COLO829 (cell line): ENCODE measurements at places on chromosomes 6 and 20.

DNA sequence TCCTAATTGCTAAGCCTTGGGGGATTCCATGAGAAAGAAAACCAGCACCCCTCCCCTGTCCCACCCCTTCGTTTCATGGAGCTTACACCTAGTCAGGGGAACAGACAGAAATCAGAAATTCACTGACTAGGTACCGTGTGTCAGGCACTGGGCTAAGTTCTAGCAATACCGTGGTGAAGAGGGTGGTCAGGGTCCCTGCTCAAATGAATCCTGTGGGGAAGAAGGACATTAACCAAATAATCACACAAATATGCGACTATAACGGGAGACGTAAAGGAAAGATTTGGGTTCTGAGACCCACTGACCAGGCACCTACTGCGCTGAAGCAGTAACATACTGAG lies 65.1 kb upstream of the TOP1 start:
- DNase-seq = no peak

- no peak for DNase-seq
Observed at GRCh38 chr6:45388328-45388727, 10.6 kb upstream of the SUPT3H start.

DNA sequence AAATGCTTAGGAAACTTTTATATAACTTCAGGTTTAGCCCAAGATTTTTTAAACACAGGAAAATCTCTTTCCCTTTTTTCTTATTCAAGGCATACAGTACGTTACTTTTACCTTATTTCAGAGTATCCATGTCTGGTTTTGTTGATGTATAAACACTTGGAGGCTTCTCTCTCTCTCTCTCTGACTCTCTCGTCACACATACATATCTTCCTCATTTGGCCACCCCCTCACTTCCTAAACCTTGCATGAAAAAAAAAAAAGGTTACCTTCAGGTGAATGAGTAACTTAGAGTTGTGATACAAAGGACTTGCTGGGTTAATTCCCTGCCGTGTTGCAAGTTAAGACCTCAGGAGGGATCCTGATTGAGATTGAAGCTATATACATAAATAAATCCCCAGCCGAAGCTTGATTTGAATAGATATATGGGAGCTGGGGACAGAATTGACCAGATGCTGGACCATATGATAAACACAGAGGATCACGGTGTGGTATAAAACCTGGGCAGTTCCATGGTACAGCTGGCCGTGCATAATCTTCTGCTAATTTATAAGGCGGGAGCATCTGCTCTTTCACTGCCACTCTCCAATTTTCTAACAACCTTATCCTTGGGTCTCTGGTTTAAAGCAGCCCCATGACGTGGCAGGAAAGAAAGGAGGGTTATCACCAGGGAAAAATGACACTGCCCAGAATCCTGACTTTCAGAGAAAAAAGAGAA lies 55.1 kb upstream of the IL20RA start:
- DNase-seq = no peak

DNA sequence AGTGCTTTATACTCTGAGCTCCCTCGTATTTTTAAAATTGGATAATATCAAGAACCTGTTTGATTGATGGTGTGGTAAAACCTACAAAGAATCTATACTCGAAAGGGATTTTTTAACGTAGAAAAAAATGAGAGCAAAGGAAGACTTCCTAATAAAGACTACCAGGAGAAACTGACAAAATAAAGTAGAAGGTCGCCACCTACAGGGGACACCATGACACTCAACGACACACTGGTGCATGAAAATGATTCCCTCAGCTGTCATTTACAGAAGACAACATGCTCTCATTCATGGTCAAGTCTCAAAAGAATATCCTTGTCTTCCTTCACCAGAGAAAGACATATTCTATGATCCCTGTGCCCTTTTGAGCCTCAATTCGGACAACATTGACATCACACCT lies 10.1 kb upstream of the NHSL1 start:
- no peak for DNase-seq

DNA sequence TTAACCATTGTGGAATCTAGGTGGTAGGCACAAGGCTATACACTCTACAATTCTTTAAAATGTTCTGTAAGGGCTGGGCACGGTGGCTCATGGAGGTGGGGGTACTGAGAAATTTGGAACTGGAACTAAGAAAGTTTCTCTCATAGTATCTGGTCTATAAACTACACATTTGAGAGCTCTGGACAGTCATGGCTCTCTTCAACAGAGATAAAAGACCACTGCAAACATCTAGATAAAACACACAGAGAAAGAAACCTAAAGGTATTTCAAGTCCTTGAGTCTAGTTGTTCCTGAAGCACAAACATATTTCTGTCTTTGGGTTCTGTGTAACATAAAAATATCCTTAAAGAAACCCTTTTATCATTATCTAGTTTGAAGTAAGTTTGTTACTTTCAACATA lies 35.2 kb downstream of the ILRUN start:
- DNase-seq = no peak

- DNase-seq = no peak
Observed at GRCh38 chr6:105902401-105903031, 183.6 kb upstream of the PRDM1 start.

GRCh38 chr20:38833154-38833856 lies 27.8 kb downstream of the PPP1R16B start:
- no peak for DNase-seq

GRCh38 chr20:31684153-31685015 lies 38.3 kb downstream of the BCL2L1 start:
- no peak for DNase-seq

DNA sequence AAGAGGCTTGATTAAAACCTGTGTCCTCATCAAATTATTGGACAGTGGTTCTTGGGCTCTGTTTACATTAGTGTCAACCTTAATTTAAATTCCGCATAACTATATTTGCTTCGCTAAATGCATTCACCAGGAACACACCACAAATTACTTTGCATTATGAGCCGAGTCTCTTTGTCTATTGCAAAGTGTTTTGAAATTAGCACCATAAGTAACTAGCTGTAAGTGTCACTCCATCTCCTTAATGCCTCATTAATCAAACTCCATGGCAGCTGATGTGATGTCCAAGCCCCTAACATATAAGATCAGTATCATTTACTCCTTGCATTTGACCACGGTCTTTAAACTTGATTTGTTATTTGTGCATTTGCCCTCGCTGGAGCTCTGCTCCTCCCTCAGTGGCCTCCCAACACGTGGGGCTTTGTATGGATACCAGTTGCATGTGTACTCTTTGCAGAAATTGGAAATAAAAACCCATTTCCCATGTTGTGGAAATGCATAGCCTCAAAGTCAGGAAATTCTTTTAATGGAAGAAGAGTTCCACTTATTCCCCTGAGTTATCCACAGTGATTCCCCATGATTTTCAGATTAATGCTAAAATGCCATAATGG lies 24.6 kb downstream of the FOXA2 start:
- DNase-seq = no peak

DNA sequence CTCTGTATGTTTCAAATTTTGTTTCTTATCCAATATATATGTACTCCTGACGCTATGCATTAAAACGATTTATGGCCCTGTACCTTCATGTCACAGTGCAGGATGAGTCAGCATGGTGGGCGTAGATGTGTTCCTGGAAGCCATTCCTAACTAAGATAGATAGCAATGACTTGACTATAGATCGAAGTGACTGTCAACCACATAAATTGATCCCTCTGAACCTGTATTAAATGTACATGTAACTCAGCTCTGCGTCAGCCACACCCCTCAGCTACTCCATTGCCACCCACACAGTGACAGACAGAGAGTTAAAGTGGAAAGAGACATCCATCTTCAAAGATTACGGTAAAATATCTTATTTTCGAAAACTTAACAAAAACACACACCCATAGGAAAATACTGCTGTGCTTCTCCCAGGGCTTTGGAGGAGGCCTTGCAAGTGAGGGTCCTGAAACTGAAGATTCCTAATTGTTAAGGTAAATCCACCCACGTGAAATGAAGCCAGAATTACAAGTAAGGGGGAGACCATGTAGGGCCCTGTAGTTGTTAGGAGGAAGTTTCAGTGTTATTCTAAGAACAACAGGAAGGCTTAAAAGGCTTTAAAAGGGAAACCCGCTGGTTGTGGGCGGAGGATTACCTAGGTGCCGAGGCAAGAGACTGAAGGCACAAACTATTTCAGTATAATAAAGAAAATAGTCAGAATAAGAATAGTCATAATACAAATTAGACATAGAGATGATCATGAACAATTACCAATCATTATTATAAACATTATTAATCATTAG lies 10.3 kb upstream of the RAD21L1 start:
- DNase-seq = no peak

GRCh38 chr20:37192137-37192854 lies 12.9 kb upstream of the MROH8 start:
- peak; percentile 99 for DNase-seq

GRCh38 chr20:40687384-40688128 lies 1.5 kb downstream of the MAFB start:
- DNase-seq = no peak

GRCh38 chr6:52399511-52400312 lies 20.4 kb upstream of the EFHC1 start:
- peak; percentile 74 for DNase-seq

GRCh38 chr20:20447196-20447595 lies 79.3 kb downstream of the INSM1 start:
- no peak for DNase-seq

DNA sequence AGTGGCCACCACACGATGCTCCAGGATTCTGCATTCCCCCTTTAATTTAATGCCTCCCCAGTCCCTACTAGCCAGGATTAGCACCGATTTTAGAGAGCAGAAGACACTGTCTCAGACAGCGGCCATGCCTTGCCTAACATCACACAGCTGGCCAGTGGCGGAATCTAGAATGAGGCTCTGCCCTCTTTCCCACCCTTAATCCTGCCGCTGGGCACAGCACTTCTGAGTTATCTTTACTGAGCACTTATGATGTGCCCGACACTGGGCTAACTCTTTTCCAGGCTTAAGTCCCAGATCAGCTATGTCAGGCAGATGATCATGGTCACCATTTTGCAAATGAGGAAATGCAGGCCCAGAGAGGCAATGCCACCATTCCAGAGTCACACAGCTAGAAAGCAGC lies 5.6 kb upstream of the BPIFA2 start:
- no peak for DNase-seq

- no peak for DNase-seq
Observed at GRCh38 chr6:25042984-25043725, 107.4 kb upstream of the RIPOR2 start.

GRCh38 chr20:64083378-64083803 lies 807 bp downstream of the LKAAEAR1 start:
- no peak for DNase-seq

DNA sequence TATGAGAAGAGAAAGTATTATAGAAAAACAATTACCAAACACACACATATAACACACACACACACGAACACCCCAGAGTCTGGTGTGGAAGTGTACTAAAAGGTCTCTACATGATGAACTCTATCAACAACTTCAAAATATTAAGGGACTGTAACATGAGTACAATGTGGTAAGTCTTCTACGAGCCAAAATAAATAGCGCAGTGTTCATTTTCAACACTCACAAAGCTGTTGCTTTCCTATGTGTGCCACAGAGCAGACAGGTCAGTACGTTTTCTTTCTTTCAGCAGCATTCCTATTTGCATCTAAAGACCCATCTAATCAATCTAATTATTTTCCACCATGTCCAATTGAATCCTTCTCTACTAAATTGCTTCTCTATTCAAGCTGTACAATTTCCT lies 12.1 kb upstream of the CNKSR3 start:
- no peak for DNase-seq

GRCh38 chr6:168514216-168514615 lies 73.2 kb downstream of the SMOC2 start:
- peak; percentile 9 for DNase-seq

- no peak for DNase-seq
Observed at GRCh38 chr6:37536491-37537190, 36.9 kb upstream of the CCDC167 start.

- DNase-seq = no peak
Observed at GRCh38 chr6:163837691-163838431, 423.3 kb downstream of the QKI start.

DNA sequence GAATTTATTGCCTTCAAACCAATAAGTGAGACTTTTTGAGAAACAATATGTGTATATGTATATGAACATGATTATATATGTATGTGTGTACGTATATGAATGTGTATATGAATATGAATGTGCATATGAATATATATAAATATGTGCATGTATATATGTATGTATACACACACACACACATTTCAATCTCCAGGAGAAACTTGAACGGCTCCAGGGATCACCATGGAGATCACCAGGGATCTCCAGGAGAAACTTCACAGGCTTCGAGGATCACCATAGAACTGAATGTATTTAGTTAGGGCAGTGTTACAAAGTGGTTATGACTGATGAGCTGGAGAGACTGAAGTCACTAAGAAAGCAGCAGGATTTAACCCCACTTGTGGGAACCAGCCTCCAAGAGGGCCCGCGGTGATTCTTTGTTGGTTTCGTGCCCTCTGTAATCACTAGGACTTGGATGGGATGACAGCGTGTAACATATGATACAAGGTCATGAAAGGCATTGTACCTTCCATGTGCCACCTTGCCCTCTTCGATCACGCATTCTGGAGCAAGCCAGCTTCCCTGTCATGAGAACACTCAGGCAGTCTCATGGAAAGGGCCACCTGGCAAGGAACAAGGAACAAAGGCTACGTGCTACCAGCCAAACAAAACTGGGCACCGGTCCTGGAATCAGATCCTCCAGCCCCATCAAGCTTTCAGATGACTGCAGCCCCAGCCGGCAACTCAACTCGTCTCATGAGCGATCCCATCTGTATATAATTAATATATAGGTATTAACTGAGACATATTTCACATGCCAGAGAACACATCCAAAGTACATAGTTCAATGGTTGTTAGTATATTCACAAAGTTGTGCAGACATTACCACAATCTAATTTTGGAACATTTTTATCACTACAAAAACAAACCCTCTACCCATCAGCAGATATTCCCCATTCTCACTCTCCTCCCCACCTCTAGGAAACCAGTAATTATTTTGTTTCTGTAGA lies 8.6 kb downstream of the FAM50B start:
- no peak for DNase-seq

DNA sequence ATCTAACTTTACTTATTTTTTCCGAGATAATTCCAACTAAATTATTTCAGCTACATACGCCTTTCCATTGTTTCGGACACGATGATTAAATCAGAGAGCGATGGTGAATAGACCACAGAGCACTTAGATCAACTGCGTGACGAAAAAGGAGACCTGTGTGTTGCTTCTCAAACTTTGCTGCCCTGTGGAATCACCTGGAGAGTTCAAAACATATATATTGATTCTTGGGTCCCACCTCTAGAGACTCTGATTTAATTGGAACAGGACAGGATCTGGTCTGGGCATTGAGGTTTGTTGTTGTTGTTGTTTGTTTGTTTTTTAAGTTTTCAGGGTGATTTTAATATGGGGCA lies 401 bp upstream of the TNFRSF21 start:
- DNase-seq = no peak

DNA sequence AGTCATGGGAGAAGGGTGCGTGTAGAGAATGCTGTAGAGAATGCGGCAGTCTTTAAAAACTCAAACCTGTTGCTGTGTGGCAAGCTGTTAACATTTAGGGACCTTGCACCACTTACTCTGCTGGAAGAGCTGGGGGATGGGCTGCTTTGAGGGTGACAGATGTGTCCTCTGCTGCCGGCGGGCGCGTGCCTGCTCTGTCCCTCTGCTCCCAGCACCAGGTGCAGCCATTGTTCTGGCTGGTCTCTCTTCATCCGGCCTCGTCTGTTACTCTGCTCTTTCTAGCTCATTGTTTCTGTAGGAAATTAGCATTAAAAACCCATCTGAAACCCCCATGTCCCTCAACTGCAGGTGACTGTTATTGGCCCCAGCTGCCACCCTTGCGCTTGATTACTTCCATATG lies 78.5 kb downstream of the CBFA2T2 start:
- no peak for DNase-seq

- DNase-seq = no peak
Observed at GRCh38 chr6:43328528-43328927, 19.9 kb upstream of the CRIP3 start.

GRCh38 chr20:17394411-17394810 lies 136.8 kb downstream of the BFSP1 start:
- no peak for DNase-seq
